Astrocyte of the hippocampus (primary cell): ENCODE measurements at places on chromosomes 3 and 15.
A peak's percentile ranks its signal among the peaks of the same experiment; 100 is the strongest.

- DNase-seq = no peak
These were observed 85.6 kb upstream of the PDZRN3 start for GRCh38 chr3:73710340-73710739.

DNA sequence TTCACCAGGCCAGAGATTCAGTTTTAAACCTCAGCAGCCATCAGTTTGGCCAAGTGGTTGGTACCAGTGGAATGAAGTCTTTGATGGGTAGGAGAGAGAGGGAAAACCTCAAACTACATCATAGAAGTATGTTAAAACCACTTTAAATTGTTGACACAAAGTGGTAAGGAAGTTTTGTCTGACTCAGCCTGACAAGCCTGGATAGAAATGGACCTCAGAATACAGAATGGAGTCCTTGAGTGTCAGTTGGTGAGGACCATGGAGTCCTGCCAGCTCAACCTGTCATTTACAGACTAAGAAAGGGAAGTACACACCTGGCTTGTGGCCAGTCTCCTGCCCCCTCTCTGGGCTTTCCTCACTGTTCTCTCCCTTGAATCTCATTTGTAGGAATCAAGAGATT lies 12.1 kb downstream of the EAF1 start:
- peak; percentile 93 for DNase-seq

DNA sequence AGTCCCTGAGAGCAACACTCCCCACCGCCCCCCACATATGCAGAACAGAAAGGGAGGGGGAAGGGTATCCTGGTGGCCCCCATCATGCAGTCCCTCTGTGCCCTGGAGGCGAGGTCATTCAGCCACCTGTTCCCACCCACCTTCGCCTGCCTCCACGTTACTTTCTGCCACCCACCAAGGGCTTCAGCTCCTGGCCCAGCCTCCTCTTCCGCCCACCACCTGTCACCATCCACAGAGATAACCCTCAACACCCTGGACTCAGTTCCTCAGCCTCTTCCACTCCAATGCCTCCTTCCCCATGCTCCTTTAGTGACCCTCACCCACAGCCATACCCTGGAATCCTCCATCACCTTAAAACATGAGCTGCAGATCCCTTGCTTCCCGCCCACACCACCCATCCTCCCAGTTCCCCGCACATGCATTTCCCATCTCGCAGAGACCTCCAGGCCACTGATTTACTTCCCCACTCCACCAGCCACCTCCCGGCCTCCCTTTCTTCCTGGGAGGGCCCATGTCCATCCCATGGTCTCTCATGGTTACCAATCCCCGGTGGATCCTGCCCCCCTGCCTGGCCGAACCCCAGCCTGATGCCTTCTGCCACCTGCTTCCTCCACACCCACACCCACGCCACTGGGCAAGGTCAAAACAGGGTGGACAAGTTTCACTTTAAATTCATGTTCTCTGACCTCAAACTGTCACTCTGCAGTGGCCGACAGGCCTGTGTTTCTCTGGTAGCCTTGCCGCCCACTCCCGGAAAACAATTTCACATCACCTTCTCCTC lies 18.2 kb downstream of the HOMER2 start:
- DNase-seq = no peak

DNA sequence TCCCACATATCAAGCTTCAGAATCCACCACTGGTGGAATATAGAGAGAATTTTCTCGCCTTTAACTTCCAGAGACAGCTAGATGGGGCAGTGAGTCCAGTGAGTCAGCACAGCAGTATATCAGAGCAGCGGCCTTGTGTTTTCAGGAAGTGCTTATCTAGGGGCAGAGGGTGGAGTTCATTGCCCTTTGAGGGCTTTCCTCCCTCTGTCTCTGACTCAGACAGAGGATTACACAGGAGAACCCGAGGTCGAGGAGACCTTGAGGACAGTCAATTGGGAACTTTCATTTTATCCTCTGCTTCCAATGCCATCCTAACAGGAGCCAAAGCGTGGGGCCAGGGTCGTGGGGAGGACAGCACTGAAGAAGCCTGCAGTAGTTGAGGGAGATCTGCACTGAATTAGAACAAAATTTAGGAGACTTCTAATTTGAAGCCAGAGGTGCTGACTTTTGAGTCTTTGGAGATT lies 109.6 kb upstream of the UMPS start:
- no peak for DNase-seq

GRCh38 chr15:35252351-35252865 lies 167.3 kb upstream of the NANOGP8 start:
- no peak for DNase-seq

DNA sequence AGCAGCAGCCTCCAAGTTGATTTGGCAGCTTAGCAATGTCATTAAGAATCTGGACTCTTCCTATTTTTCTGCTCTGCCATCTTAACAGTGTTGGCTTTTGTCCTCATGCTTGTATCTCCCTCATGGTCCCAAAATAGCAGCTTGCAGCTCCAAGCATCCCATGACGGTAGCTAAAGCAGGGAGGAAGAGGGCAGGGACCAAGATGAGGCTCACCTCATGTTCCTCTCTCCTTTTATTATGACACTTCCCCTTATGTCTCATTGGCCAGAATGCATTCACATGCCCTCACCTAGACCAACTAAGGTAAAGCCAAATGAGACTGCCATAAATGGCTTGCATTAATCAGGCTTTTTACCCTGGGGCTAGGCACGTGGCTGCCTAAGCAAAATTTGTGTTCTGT lies 382.4 kb downstream of the SHQ1 start:
- DNase-seq = no peak

DNA sequence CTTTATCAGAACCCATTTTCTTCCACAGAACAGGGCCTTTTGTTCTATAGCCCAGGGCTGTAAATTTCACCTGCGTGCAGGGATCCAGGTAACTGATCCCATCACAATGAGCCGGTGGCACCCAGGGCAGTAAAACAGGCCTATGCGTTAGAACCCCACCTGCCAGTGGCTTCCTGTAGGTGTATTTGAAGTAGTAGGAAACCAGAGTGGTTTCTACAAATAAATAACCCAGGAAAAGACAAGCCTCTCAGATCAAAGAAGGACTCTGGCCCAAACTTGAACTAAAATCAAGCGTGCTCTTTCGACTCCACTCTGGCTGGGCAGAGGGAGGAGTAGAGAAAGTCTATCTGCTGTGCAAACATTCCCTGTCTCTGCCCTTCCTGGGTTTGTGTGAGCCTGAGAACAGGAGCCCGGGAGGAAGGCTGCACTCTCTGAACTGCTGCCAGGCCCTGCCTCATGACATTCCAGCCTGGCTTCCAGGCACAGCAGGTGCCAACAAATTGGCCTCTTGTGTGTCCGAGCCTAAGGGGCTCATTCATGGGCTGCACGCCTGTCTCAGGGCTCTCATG lies 77.7 kb downstream of the CEMIP start:
- DNase-seq = peak; percentile 81
